Colonic mucosa (tissue), 4 donors: ENCODE measurements at places on chromosomes 3 and 15. TPM values are rescaled to one million over a fixed set of nuclear protein-coding genes. Genes with fewer than 3 reads are reported as not detected.

DNA sequence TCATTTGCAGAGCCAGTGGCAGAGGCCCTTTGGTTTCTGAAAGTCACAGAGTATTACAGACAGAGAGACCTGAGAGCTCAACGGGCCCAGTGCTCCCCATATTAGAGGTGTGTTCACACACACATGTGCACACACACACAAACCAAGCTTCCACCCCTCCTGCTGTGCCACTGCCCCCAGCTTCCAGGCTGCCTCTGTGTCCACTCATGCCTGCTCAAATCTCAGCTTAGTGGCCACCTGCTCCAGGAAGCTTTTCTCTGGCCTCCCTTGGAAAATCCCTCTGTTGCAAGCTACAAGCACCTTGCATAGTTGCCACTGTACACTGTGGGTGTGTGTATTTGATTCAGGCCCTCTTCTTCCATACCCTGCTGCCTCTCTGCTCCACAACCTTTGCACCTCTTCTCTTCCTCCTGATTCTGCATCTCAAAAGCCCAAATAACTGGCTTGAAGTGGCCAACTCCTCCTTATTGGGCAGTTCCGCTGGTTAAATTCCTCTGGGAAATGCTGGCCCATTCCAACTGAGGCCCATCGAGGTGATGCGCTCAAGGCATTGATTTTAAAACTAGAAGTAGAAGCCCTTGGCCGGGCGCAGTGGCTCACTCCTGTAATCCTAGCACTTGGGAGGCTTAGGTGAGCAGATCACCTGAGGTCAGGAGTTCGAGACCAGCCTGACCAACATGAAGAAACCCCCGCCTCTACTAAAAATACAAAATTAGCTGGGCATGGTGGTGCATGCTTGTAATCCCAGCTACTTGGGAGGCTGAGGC lies 23.0 kb downstream of the MESD start:
- no peaks in the 10 kb centered on the region for H3K27me3 ChIP-seq
- DNase-seq = no peak
- H3K4me1 ChIP-seq = no peaks in the 10 kb centered on the region
- no peak overlapping the region for H3K4me3 ChIP-seq
- no peak overlapping the region for H3K27ac ChIP-seq

GRCh38 chr15:62877276-62877857 lies 165.2 kb upstream of the TPM1 start:
- H3K27ac ChIP-seq = no peak overlapping the region
- no peaks in the 10 kb centered on the region for H3K27me3 ChIP-seq

The GOLGA8N gene
- 4.2 TPM for total RNA-seq

DNA sequence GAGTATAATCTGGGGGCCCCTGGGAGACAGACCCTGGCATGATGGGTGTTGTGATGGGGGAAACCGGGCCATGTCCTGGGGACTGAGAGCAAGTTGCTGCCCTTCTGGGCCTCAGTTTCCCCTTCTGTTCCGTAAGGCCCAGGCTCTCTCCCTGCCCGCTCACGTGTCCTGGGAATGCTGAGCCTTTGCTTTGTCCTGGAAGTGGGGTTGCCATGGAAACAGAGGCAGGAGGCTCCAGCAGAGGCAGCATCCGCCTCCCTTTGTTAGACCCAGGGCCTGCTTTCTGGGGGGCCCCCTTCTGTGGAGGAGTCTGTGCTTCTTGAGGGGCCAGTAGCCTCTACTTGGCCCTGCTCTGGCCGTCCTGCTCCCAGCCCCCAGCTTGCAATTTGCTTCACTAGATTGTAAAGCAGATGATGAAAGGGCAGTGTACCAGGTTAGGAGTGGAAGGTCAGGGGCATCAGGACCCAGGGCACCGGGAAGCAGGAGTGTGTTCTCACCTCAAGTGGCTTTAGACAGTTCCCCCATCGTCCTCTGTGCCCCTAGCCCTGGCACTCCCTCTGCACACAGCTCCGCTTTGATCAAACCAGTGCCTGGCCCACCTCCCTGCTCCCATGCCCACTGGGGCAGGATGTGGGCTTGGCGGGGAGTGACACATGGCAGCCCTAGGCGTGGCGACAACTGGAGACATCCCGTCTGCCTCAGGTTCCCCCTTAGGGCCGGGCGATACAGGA lies 105.6 kb downstream of the FBLN2 start:
- DNase-seq = no peak
- peaks cover 10% of the 10 kb centered on the region for H3K27me3 ChIP-seq
- H3K4me1 ChIP-seq = peaks cover 5% of the 10 kb centered on the region
- no peaks in the 10 kb centered on the region for H3K36me3 ChIP-seq

DNA sequence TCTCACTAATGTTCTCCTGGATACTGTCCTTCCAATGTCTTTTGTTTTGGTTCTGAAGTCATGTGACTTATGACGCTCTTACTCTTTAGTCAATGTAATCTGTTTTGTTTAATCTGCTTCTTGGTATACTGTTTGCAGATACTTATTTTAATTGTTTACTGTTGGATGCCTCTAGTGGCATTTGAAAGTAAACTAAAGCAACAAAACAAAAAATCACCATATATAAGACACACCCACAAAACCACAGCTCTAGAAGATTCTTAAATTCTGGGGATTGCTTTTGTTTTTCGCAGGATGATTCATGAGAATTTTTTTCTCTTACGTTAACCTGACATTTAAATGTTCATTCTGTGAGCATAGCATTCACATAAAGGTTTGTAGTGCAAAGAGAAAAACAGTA lies 16.8 kb downstream of the SLC25A26 start:
- no peak for DNase-seq
- H3K27me3 ChIP-seq = no peaks in the 10 kb centered on the region
- no peak overlapping the region for H3K4me3 ChIP-seq
- H3K27ac ChIP-seq = no peak overlapping the region

DNA sequence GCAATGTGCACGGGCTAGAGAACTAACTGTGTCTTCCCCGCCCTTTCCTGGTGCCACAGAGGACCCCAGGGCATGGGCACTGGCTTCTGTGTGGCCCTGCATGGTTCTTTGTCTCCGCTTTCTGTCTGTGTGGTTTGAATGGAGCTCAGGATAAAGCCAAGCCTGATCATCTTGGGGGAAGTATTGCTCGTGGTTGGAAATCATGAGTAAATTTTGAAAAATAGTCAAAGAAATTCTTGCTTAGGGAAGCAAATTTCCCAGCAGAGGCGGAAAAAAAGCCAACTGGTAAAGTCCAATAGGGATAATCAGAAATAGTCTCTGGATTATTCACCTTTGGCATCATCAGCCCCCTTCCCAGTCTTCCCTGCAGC lies 55.4 kb downstream of the MAGEF1 start:
- no peaks in the 10 kb centered on the region for H3K36me3 ChIP-seq
- H3K27me3 ChIP-seq = no peaks in the 10 kb centered on the region
- DNase-seq = no peak
- no peak overlapping the region for H3K27ac ChIP-seq
- no peaks in the 10 kb centered on the region for H3K4me1 ChIP-seq

GRCh38 chr15:69434238-69434637 lies 18.4 kb upstream of the RPLP1 start:
- no peak overlapping the region for H3K4me3 ChIP-seq
- no peaks in the 10 kb centered on the region for H3K4me1 ChIP-seq
- H3K27me3 ChIP-seq = no peaks in the 10 kb centered on the region

GRCh38 chr3:163391407-163392181 lies 1686.7 kb downstream of the SI start:
- no peaks in the 10 kb centered on the region for H3K27me3 ChIP-seq
- no peak overlapping the region for H3K4me3 ChIP-seq
- H3K4me1 ChIP-seq = no peaks in the 10 kb centered on the region
- DNase-seq = no peak
- H3K27ac ChIP-seq = no peak overlapping the region

DNA sequence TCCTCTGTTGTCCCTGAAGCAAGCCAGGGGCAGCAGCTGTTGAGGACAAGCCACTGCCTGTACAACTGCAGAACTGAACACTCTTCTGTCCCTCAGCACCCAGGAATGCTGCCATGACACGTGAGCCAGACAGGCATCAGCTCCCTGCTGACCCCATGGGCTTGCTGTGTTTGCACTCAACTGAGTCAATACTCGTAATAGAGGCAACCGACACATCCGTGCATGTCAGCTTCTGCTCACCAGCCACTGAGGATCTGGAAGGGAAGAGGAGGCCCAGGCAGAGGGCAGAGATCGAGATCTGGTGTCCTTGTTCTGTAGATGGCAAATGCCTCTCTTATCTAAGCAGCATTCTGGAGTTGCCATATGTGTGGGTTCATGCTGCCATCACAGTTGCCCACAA lies 54.3 kb upstream of the SEC61A1 start:
- H3K36me3 ChIP-seq = no peaks in the 10 kb centered on the region
- H3K4me1 ChIP-seq = no peaks in the 10 kb centered on the region
- no peaks in the 10 kb centered on the region for H3K27me3 ChIP-seq
- no peak overlapping the region for H3K27ac ChIP-seq
- no peak overlapping the region for H3K4me3 ChIP-seq
- no peak for DNase-seq

DNA sequence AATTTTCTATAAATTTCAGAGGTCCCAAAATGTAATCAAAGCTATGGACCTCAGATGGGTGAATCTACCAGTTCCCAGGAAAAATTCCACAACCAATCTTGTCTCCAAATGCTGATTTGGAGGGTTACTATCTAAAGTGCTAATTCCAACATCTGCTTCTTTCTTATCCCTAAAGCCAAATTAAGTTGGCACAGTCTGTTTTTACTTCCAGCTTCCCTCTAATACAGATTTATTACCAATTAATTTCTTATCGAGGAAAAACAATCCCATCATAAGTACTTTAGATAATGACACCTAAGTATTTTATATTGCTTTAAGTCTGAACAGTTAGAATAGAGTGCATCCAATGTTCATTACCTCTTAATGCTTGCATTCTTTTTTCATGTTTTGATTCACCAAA lies 12.9 kb upstream of the TAFA4 start:
- no peaks in the 10 kb centered on the region for H3K4me1 ChIP-seq
- H3K27ac ChIP-seq = no peak overlapping the region
- H3K36me3 ChIP-seq = no peaks in the 10 kb centered on the region
- no peak overlapping the region for H3K4me3 ChIP-seq

DNA sequence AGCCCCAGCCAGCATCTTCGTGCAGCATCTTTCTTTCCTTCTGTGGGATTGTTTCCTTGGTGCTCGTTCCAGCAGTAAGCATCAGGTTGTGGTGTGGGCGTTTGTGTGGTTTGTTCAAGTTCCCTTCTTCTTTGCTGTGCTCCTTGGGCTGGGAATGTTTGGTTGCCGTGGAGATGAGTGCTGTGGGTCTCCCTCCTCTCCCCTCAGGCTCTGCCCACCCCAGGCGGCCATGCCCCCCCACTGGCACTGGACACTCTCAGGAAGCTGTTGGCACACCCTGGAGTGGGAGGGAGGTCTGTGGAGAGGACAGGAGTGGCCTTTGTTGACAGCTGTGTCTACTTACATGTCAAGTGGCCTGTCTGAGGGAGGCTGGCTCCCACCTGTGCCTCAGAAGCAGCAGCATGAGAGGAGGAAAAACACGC lies 46.5 kb upstream of the SACM1L start:
- H3K4me1 ChIP-seq = peaks cover 6% of the 10 kb centered on the region
- no peaks in the 10 kb centered on the region for H3K27me3 ChIP-seq
- no peak overlapping the region for H3K27ac ChIP-seq
- H3K4me3 ChIP-seq = no peak overlapping the region

The WDR82 gene
- 65.7 TPM for total RNA-seq

- H3K4me1 ChIP-seq = no peaks in the 10 kb centered on the region
- no peaks in the 10 kb centered on the region for H3K27me3 ChIP-seq
- no peaks in the 10 kb centered on the region for H3K36me3 ChIP-seq
- no peak overlapping the region for H3K4me3 ChIP-seq
- H3K27ac ChIP-seq = no peak overlapping the region
These were observed 391.4 kb downstream of the LRTM1 start for GRCh38 chr3:54536450-54536849.

GRCh38 chr3:159763011-159763601 lies 225.5 kb upstream of the IL12A start:
- peaks cover 4% of the 10 kb centered on the region for H3K4me1 ChIP-seq
- peak overlapping the region; percentile 55 for H3K4me3 ChIP-seq
- peaks cover 7% of the 10 kb centered on the region for H3K27me3 ChIP-seq
- peak overlapping the region; percentile 88 for H3K27ac ChIP-seq

DNA sequence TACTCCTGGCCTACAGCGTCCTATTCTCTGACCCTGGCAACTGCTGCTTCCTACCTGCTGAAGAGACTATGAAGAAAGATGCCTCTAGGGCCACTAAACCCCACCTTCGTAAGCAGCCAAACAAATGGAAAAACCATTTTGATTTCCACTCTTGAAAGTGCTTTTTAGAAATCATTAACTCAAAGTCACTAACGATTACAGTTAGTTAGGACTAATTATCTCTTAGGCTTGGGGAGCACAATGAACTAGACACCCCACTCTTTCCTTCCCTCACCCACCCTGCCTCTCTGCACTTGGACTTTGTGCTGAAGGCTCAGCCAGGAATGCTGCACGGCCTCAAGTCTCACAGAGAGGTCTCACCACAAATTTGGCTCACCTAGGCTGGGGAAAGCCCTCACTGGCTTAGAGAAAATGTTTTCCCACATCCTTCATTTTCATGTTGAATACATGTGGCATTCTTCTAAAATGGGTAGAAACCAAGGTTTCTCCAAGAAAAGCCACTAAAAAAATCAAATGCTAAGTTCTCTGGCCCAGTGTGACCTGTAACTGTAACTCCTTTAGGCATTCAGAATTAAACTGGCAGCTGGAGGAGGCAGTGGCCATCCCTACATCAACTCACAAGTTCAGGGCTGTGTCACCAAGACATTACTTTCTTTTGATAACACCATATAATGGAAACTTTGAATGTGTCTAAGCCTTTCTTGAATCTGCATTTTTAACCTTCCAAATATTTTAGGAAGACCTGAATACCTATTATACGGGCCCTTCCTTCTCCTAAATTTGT lies 47.1 kb downstream of the NPTN start:
- H3K27me3 ChIP-seq = no peaks in the 10 kb centered on the region
- DNase-seq = no peak
- H3K4me1 ChIP-seq = no peaks in the 10 kb centered on the region
- H3K4me3 ChIP-seq = no peak overlapping the region
- peaks cover 11% of the 10 kb centered on the region for H3K36me3 ChIP-seq
- no peak overlapping the region for H3K27ac ChIP-seq

DNA sequence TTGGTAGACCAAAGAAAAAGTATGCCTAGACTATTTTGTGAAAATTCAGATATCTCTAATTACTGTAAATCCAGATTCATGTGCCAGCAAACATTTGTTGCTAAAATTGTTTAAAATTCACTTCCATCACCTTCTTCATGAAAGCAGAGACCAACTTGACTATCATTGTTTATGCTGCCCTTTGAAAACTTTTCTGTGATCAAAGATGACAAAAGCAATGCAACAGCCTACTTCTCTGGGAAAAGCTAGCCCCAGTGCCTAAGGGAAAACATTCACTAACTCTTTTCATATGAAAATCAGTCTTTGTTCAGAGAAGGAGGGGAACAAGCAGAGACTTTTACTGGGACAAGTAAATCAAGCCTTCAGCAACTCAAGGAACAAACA lies 178.0 kb upstream of the P2RY1 start:
- no peaks in the 10 kb centered on the region for H3K4me1 ChIP-seq
- H3K27ac ChIP-seq = no peak overlapping the region
- H3K4me3 ChIP-seq = no peak overlapping the region
- no peaks in the 10 kb centered on the region for H3K27me3 ChIP-seq
- H3K36me3 ChIP-seq = no peaks in the 10 kb centered on the region

The CLDN16 gene
- total RNA-seq = not detected
